ENCODE measurements at places on chromosomes 6 and 20. TPM values are rescaled to one million over a fixed set of nuclear protein-coding genes. Genes with fewer than 3 reads are reported as not detected.

The TCP1 gene
- total RNA-seq: 216 TPM

The PRKN gene
- total RNA-seq: 1.8 TPM

The AARS2 gene
- total RNA-seq: 21.3 TPM

The ZC2HC1B gene
- not detected for total RNA-seq

The SDHAF4 gene
- 5.0 TPM for total RNA-seq

The SIGLEC1 gene
- total RNA-seq: not detected

The CD93 gene
- total RNA-seq: 0.91 TPM

The ACOT13 gene
- total RNA-seq: 6.7 TPM

The ACTL10 gene
- total RNA-seq: 9.6 TPM

The HMGCLL1 gene
- total RNA-seq: 0.26 TPM

The SLC26A8 gene
- total RNA-seq: not detected

The ZBTB12 gene
- total RNA-seq: 6.4 TPM

The FGD2 gene
- not detected for total RNA-seq

The AFDN gene
- 35.0 TPM for total RNA-seq

The FNDC11 gene
- total RNA-seq: 0.45 TPM

The GPR6 gene
- not detected for total RNA-seq

The PPIL6 gene
- total RNA-seq: 0.91 TPM

The POPDC3 gene
- total RNA-seq: 30.0 TPM

The FLRT3 gene
- 17.4 TPM for total RNA-seq

The SH3BGRL2 gene
- total RNA-seq: 2.2 TPM

The C6orf15 gene
- total RNA-seq: not detected

The SSTR4 gene
- total RNA-seq: not detected

The MYL9 gene
- 3.2 TPM for total RNA-seq

The DOK5 gene
- 0.53 TPM for total RNA-seq

The TAGAP gene
- total RNA-seq: 0.08 TPM

The BMP2 gene
- 13.4 TPM for total RNA-seq

The ADTRP gene
- total RNA-seq: 1.1 TPM

The SULF2 gene
- 82.7 TPM for total RNA-seq

The HS3ST5 gene
- total RNA-seq: not detected

The SSR1 gene
- 46.6 TPM for total RNA-seq

The RSPH4A gene
- 0.40 TPM for total RNA-seq

The ANKRD66 gene
- total RNA-seq: not detected

The PRDM1 gene
- total RNA-seq: 4.7 TPM

The C20orf141 gene
- total RNA-seq: not detected

The SDC4 gene
- total RNA-seq: 95.3 TPM

The AMD1 gene
- 72.4 TPM for total RNA-seq
